NCI-H146 (cell line): ENCODE measurements at places on chromosomes 3 and 15.

GRCh38 chr15:78213425-78213750 is 21.0 kb downstream of the ACSBG1 start:
- no peak for DNase-seq

DNA sequence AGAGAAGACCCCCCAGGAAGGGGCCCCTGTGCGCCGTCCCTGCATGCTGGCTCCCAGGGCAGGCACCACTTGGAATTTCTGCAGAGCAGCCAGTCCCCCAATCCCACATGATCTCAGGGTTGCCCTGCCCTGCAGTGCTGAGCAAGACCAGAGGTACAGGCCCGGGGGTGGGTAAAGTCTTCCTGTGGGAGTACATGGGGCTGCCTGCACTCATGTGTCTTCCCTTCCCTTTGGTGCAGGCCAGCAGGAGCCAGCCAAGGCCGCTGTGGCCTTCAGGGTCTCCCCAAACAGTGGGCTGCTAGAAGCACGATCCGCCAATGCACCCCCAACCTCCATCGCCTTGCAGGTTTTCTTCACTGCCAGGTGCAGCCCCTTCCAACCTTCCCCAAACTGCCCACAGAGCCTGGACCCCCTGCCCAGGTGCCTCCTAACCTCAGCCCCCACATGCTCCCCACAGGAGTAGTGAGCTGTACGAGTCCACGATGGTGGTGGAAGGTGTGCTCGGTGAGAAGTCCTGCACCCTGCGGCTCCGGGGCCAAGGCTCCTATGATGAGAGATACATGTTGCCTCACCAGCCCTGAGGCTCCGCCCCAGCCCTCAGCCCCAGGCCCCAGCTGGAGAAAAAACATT is 15.0 kb downstream of the ACAA1 start:
- DNase-seq: no peak

- DNase-seq: no peak
Observed at GRCh38 chr3:14769544-14770325, 49.0 kb upstream of the FGD5 start.

DNA sequence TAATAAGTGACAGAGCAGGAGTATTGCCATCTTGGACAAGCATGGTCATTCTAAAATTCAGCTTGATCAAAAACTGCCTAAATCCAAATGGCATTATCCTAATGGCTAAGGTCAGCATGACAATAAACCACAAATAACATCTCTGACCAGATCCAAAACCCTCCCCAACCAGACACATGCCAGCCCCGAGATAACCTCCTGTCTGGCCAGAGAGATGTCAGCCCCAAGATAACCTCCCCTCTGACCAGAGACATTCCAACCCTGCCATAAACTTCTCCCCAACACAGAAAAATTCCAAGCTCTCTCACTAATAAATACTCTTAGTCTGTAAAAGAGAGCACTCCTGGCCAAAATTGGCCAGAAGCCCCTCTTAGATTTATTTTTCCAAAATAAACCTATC is 470.5 kb upstream of the UBE2E2 start:
- no peak for DNase-seq

GRCh38 chr15:34038023-34038870 is 757 bp downstream of the AVEN start:
- peak; percentile 61 for DNase-seq

GRCh38 chr15:91704343-91704742 is 149.2 kb upstream of the SLCO3A1 start:
- DNase-seq: no peak

DNA sequence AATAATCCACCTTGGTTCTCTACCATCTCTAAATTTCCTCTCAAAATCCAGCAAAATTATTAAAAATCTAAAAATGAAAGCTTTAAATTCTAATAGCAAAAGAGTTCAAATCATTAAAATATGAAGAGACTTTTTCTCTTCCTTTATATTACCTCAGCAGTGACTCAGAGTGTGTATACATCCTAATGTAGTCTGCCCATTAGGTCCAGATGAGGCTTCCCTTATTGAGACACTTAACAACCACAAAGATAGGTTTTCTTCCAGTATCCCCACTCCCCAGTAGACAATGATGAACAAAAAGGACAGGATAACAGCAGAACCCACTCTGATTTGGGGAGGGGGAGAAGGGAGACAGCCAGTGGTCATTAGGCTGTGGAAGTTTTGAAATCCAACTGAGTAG is 61.5 kb upstream of the DCBLD2 start:
- DNase-seq: no peak

DNA sequence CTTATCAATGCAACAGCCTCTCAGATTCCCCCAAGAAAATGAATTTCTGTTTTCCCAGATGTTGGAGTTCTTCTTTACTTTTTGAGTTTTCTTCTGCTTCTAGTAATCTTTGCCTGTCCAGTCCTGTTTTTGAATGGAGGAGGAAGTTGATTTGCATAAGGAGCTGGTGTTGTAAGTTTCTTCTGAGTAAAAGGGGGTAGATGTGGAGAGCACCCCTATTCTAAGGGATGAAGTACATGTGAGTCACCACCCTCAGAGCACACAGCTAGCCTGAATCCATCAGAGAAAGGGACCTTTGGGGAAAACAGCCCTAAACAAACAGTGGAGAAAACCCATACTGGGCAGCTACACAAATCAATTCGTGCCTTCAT is 34.5 kb downstream of the ACAA1 start:
- no peak for DNase-seq
